Dermis microvascular lymphatic vessel endothelial cell (primary cell): ENCODE measurements at places on chromosomes 6 and 20. TPM values are rescaled to one million over a fixed set of nuclear protein-coding genes. Genes with fewer than 3 reads are reported as not detected.

OOEP gene
- total RNA-seq = 0.13 TPM in 1 of 2 replicates, not detected in the other

LAMA4 gene
- total RNA-seq = 497 and 606 TPM in 2 replicates

WFDC5 gene
- total RNA-seq = not detected in 2 replicates

SEMG1 gene
- total RNA-seq = not detected in 2 replicates

FAM209B gene
- total RNA-seq = 0.13 TPM in 1 of 2 replicates, not detected in the other

ME1 gene
- total RNA-seq = 3.8 and 7.6 TPM in 2 replicates

ECT2L gene
- under 0.01 TPM in 1 of 2 replicates, not detected in the other for total RNA-seq

SYTL3 gene
- 0.51 and 0.76 TPM in 2 replicates for total RNA-seq
